Right renal pelvis (tissue), 4 donors: ENCODE measurements at places on chromosomes 6 and 20. TPM values are rescaled to one million over a fixed set of nuclear protein-coding genes. Genes with fewer than 3 reads are reported as not detected.

GRCh38 chr20:4052139-4052480 is 36.8 kb upstream of the RNF24 start:
- DNase-seq, result no peak

SNAI1 gene
- polyA plus RNA-seq, result 14.3 TPM

SNHG17 gene
- 66.2 TPM for polyA plus RNA-seq

- DNase-seq, result no peak
Measured at GRCh38 chr6:156839591-156840001, 62.4 kb downstream of the ARID1B start.

- DNase-seq, result no peak
Measured at GRCh38 chr20:48910347-48910781, 11.1 kb upstream of the ARFGEF2 start.

LHFPL5 gene
- not detected for polyA plus RNA-seq
